ENCODE measurements at places on chromosomes 2 and 18.
A peak's percentile ranks its signal among the peaks of the same experiment; 100 is the strongest.

DNA sequence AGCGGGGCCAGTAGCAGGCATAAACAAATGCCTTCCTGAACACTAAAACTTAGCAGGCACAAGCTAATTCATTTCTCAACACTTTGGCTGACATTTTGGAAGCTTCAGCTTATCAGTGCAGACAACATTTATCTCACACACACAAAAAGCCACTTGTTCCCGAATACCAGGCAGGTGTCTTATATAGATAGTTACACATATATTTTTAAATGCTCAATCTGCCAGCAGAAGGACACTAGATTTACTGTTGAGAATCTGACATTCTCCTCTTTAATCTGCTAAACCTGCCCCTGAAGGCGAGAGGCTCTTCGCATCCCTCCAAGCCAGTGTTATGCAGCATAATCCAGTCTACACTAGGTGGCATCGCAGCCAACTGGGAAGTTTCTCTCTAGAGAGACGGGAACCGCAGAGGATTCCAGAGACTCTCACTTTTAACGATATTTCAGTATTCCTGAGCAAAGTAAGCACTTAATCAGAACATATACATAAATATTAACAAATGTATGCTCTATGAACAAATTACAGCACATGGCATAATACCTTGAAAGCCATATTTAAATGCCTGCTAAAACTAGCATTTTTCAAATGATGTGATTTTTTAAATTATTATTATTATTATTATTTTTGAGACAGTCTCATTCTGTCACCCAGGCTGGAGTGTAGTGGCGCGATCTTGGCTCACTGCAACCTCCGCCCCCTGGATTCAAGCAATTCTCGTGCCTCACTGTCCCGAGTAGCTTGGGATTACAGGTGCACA lies 90.2 kb upstream of the SCG2 start:
- no peak for DNase-seq

DNA sequence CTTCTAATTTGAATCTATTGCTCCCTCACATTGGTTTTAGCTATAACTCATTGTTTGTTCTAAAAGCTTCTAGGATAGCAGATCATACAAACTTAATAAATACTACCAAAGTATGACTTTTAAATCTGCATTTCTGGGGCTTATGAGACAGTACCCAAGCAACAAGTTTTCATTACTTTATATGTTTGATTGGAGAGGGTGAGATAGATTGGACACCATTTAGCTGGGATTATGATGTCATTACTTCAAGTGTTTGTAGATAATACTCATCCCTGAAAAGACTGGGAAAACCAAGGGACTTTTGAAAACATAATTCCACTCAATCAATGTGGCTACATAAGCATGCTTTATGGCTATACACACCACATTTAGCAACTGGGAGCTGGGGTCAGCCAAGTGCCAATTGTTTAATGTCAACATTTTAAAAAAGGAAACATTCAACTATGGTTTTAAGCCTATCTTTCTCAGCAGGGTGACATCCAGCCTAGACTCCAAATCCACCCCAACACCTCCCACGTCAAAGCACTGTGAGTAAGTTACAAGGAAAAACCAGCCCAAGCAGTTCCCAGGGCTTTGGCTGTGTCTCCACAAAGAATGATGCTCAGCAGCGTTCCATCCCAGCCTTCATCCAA lies 119.9 kb downstream of the ETAA1 start:
- peak; percentile 76 for DNase-seq

- DNase-seq, result no peak
These were observed 44.1 kb upstream of the RND3 start for GRCh38 chr2:150531591-150531990.

DNA sequence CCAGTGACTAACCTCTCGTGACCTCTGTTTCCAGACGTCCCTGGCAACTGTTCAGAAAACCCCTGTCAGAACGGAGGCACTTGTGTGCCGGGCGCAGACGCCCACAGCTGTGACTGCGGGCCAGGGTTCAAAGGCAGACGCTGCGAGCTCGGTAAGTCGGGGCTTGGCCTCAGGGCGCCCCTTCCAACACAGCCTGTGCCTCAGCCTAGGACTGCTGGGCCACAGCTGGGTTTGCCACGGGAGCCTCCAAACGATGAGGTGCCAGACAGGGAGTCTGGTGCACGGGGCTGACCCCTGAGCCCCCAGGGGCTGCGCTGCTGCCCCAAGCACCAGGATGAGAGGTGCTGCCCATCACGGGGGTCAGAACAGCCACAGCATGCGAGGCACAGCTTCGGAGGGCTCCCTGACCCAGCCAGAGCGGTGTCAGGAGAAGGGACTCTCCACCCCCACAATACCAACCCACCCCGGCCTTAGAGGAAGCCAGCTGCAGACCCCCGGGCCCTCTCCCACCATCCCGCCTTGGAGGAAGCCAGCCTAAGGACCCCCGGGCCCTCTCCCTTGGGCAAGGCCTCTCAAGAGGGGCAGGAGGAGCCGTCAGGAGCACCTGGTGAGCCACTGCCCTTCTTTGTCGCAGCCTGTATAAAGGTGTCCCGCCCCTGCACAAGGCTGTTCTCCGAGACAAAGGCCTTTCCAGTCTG lies 20.3 kb downstream of the MTERF4 start:
- no peak for DNase-seq

DNA sequence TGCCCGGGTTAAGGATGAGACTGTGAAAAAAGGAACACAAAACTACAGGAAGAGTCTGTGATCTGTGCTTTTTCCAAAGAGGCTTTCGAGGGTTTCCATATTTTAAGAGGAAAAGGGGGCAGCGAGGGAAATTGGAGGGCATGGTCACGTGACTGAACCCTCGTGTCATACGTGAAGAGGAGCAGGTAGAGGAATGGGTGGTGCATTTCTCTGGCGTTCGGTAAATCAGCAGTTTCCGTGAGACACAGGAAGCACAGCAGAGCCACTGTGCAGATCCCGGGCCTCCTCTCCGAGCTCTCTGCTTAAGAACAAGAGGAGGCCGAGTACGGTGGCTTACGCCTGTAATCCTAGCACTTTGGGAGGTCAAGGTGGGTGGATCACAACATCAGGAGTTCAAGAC lies 219.7 kb downstream of the NDUFA10 start:
- no peak for DNase-seq

DNA sequence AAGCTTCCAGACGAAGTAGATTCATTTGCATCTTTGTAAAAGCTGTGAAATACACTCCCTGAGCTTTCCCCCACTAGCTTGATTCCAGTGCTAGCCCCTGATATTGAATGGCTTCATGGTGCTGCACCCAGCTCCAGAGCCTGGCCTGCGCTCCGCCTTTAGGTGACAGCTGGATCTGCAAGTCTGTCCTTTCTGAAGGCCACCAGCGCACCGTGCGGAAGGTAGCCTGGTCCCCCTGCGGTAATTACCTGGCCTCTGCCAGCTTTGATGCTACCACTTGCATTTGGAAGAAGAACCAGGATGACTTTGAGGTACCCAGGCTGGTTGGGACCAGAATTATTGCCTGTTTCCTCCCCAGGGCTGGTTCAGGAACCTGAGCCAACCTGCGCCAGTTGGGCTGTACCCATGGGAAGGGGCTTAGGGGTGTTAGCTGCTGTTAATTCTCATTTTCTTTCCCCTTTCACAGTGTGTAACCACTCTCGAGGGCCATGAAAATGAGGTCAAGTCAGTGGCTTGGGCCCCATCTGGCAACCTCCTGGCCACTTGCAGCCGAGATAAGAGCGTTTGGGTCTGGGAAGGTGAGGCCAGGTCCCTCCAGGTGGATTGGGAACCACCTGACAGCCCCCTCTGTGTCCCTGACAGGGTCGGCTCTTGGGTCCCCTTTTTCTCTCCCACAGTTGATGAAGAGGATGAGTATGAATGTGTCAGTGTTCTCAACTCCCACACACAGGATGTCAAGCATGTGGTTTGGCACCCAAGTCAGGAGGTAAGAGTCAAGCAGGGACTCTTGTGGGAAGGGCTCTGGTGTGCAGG lies 1.3 kb downstream of the CIAO1 start:
- no peak for DNase-seq

- no peak for DNase-seq
These were observed 247.9 kb upstream of the SYT4 start for GRCh38 chr18:43525169-43525568.

DNA sequence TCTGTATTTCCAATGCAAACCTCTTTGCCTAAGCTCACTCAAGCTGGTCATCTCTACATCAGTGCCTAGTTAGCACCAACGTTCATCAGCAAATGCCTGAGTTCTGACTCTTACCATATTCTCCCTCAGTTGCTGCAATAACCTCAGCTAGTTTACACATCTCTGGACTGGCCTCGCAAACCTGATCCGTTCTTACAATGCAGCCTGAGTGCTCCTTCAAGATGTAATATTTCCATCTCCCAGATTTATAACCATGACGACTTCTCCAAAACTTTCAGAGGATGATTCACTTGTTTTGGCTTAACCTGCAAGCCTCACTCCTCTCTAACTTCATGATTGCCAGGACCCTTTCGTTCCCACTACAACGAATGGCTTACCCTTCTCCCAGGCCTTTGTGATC lies 69.7 kb downstream of the DIPK1C start:
- no peak for DNase-seq

- peak; percentile 32 for DNase-seq
These were observed 371.8 kb downstream of the EPHA4 start for GRCh38 chr2:221200184-221200839.
